Kasumi-1 (cell line): ENCODE measurements at places on chromosomes 6 and 20.
A peak's percentile ranks its signal among the peaks of the same experiment; 100 is the strongest.

DNA sequence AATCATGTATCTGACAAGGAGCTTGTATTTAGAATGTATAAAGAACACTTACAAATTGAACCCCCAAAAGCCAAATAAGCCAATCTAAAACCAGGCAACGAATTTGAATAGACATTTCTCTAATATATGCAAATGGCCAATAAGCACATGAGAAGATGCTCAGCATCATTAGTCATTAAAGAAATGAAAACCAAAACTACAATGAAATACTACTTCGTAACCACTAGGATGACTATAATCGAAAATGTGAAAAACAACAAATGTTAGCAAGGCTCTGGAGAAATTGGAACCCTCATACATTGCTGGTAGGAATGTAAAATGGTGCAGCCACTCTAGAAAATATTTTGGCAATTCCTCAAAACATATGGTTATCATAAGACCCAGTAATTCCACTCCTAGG, 105.8 kb upstream of the TOP1 start:
- DNase-seq = no peak

GRCh38 chr20:54429364-54429763, 46.0 kb upstream of the DOK5 start:
- DNase-seq = no peak

- DNase-seq = no peak
These were observed 556.8 kb upstream of the PTCHD4 start for GRCh38 chr6:48667797-48668196.

GRCh38 chr6:150634176-150634963, 34.7 kb downstream of the PLEKHG1 start:
- no peak for DNase-seq

GRCh38 chr6:151275121-151275520, 35.4 kb downstream of the AKAP12 start:
- DNase-seq = no peak

- DNase-seq = no peak
These were observed 58.6 kb upstream of the EEF1A1 start for GRCh38 chr6:73579389-73579788.

DNA sequence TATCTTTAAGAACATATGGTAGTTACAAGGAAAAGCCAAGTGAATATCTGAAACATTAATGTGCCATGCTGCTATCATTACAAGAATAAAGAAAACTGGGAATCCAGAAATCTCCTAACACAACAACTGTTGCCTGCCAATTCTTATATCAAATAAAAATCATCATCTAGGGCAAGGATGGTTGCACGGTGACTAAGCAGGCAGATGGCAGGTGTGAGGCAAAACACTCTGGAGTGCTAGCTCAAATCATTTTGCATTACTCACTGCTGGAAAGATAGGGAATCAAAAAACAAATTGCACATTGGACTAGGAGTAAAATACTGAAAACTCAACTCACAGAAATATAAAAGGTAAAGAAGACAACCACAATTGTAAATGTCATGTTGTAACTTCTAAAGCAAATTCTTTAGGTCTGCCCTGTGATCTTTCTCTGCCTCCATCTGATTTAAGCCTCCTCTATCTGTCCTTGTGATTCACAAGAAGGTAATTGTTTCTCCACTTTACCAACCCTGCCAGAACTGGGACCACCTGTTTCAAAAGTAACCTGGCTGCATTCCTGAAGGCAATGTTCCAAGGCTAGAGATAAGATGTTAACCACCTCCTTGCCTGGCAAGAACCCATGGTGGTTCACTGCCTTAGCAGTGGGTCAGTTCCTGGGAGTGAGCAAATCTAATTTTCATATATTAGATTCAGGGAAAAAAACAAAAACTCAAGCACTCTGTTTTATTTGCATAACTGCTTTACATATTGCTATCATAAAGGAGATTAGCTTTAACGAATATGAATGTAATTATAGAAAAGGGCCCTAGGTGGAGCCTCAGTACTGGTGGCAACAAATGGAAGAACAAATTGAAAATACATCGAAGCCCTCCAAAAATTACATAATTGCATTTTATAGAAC, 33.1 kb upstream of the LCA5 start:
- peak; percentile 71 for DNase-seq

DNA sequence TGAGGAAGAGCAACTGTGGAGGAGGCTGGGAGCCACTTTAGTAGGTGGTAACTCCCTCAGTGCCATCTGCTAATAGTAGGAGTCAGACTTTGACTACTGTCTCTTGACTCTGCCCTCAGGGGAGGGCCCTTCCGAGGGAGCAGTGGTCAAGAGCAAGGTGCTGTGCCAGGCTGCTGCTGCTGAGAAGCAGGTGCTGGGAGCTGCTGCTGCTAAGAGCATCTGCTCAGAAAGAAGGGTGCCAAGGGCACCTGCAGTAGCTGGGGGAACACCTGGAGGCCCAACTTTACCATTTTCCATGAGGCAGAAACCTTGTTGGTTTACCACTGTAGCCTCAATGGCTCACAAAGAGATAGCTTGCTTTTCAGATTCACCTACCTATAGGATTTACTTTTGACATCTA, 18.5 kb downstream of the GGTLC1 start:
- DNase-seq = no peak

- no peak for DNase-seq
These were observed 225.7 kb upstream of the TENT5A start for GRCh38 chr6:81978230-81978629.

DNA sequence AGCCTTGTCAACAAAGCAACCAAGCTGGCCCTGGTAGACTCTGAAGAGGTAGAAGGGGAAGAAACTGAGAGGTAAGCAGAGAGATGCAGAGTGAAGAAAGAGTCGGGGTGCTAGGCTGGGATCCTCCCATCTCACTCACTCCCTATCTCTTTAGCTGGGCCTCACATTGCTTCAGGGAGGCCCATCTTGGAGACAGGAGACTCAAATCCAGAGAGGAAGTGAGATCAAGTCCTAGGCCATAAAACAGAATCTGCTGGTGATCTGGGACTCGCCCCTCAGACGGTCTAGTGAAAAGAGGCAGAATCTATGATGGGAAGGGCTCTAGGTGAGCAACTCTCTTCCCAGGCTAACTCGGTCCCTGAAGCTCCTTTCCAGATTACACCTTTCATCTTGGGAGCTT, 659 bp upstream of the GUCA1B start:
- no peak for DNase-seq

GRCh38 chr6:29948277-29948676, 5.9 kb downstream of the HLA-A start:
- no peak for DNase-seq

DNA sequence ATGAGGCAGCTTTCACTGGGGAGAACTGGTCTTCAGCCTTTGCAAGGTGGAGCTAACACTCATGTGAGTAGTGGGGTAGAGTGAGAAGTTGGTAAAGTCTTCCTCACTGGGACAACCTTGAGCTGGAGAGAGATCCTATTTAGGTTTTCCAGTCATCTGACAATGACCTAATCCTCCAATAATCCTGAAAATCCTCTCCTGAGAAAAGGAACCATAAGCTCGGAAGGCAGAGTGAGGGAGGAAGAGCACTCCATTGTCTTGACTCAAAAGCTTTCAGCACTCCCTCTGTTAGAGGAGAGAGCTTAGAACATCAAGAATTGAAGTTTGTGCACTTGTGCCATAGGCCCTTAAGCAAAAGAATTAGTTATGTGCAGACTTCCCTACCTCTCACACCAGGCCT, 77.8 kb downstream of the TRAM2 start:
- DNase-seq = no peak

GRCh38 chr20:23363257-23363649, 1.3 kb downstream of the GZF1 start:
- no peak for DNase-seq

GRCh38 chr6:165889636-165890403, 226.8 kb upstream of the PDE10A start:
- DNase-seq = no peak

- no peak for DNase-seq
These were observed 24.9 kb upstream of the MCM9 start for GRCh38 chr6:118959903-118960302.

DNA sequence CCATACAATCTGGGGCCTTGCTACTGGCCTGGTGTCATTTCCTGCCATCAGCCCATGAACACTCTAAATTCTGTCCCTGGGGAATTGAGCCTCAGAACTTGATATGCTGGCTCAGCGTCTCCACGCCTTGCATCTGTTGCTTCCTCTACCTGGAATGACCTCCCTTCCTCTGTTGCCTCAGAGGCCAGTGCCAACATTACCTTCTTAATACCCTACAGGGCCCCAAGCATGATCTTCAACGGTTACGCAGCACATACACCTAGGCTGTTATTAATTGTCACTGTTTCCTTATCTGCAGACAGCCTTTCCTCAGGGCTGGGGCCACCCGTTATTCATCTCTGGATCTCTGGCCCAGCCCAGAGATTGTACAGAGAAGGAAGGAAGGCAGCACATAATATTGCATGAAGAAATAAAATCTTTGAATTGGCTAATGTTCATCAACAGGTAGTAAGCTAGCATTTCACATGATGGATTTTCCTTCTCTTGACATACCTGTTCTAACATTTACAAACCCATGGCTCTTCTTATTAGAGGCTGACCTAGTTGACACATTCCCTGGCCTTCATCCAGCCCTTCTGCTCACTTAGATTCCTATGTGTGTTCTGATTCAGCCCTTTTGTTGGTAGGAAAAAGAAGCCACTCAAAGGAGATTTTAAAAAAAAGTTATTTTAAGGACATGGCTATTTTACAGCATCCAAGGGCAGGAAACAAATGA, 8.4 kb upstream of the RNF182 start:
- no peak for DNase-seq

GRCh38 chr20:5495939-5496338, 179.2 kb upstream of the PROKR2 start:
- DNase-seq = no peak

- DNase-seq = no peak
These were observed 59.1 kb upstream of the C20orf144 start for GRCh38 chr20:33602826-33603590.

DNA sequence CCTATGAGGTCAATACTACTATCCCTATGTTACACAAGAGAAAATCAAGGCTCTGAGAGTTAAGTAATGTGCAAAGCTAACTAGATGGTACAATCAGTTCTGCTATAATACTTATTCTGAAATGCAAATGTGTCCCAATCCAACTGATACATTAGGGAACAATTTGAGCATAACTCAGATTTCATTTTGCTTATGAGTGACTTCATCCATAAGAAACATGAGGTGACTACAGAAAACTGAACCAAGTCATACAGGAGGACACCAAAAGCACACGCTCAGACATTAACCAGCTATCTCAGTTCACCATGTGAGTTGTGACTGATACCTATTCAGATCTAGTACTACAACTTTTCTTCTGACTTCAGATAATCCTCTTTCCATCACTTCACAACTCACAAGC, 179.9 kb upstream of the RUNX2 start:
- DNase-seq = no peak

DNA sequence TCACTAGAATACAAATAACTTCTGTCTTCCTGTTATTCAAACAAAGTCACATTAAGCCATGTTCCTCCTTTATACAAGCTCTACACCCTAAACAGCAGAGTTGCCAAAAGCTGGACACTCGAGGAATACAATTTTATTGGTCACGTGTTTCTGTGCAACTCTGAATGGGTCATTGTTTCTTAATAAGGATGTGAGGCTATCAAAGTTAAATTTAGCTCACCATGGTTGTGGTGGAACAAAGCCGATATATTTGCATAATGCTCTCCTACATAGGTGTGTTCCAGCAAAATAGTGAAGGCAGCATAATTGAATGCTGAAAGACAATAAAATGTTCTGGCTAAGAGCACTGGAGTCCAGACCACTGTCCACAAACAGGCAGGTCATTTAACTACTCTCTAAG, 36.9 kb upstream of the CD2AP start:
- no peak for DNase-seq

DNA sequence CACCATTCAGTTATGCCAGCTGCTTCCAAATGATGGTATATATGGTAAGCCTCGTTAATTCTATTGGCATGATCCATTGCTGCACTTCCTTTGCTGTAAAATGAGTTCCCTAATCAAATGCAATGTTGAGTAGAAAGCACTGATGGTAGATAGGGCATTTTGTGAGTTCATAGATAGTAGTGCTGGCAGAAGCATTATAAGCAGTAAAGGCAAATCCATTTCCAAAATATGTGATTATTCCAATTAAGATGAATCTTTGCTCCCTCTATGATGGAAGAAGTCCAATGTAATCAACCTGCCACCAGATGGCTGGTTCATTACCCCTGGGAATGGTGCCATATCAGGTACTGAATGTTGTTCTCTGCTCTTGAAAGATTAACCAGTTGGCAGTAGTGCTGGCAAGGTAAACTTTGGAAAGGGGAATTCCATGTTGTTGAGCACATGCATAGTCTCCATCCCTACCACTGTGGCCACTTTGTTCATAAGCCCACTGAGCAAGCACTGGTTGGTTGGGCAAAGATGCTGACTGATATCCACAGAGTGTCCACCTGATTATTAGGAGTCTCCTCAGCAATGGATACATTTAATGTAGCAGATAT, 5.6 kb upstream of the TBPL1 start:
- no peak for DNase-seq

DNA sequence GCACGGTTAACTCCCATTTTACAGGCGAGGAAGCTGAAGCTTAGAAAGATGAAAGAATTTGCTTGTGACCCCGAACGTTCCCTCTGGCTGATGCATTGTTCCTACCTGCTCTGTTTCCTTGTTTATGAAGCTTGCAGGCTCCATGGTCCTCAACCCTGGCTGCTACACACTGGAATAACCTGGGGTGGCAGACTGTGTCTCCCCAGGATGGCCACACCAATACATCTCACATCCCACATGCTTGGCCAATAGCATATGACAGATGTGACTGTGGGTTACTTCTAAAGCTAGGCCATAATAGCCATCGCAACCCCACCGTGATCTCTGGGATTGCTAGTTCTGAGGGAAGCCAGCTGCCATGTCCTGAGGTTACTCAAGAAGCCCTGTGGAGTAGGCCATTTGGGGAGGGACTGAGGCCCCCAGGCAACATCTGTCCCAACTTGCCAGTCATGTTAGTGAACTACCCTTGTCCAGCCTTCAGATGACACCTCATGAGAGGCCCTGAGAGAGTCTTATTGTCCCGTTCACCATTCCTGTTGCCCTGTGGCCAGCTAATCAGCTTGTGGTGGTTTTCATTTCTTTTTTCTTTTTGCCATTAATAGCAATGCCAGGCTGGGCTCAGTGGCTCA, 6.7 kb upstream of the FAM110A start:
- DNase-seq = no peak

DNA sequence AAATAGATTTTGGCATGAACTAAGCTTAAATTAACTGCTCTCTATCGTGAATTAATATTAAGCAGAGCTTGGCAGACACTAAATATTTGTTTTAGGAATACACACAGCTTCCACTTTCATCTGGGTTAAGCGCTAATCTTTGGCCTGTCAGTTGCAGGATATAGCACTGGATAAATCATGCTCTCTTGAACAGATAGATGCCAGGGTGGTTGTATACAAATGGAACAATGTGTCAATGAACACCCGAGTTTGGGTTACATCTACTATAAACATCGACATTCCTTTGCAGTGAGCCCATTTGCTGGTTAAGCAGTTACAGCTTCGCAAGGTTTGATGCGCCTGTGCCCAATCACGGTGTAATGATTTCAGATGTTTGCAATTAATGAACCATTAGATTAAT, 338.2 kb upstream of the ZFP64 start:
- no peak for DNase-seq

- no peak for DNase-seq
These were observed 64.7 kb downstream of the BTBD3 start for GRCh38 chr20:11982289-11982954.
